Neural crest cell (in vitro differentiated cells): ENCODE measurements at places on chromosomes 5 and 9. TPM values are rescaled to one million over a fixed set of nuclear protein-coding genes. Genes with fewer than 3 reads are reported as not detected.

DNA sequence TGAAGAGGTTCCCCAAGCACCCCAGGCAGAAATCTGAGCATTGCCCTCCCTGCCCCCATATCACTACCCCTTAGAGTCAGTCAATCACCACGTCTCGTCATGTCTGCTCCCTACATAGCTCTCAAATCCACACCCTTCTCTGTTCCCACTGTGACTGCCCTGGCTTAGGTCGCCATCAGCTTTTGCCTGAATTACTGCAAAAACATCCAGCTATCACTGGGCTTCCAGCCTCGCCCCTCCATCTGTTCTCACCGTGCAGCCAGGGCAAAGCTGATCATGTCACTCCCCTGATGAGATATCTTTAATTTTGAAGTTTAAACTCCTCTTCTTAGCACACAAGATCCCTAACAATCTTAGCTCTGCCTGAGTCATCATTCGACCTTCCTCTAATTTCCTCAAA, 89.6 kb upstream of the TBC1D2 start:
- DNase-seq = no peak

GRCh38 chr5:180558232-180558631, 33.1 kb downstream of the SCGB3A1 start:
- no peak for DNase-seq

DNA sequence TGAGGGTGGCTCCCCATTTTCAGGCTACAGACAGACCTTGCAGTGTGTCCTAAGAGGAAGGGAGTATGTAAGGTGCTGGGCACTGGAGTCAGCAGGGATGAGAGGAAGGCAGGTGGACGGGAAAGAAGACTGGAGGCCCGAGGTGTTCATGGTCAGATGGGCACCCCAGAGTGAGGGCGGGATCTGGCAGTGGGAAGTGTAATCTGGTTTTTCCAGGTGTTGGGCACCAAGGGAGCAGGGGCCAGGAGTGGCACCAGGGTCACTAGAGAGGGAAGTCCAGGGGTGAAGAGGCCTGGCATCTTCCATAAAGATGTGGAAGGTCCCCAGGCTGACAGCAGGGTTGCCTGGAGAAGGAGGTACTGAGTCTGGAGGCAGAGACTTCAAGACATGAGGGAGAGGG, 29.7 kb downstream of the PITX1 start:
- no peak for DNase-seq

- DNase-seq = no peak
These were observed 137.5 kb downstream of the AP3B1 start for GRCh38 chr5:78157001-78157400.

DNA sequence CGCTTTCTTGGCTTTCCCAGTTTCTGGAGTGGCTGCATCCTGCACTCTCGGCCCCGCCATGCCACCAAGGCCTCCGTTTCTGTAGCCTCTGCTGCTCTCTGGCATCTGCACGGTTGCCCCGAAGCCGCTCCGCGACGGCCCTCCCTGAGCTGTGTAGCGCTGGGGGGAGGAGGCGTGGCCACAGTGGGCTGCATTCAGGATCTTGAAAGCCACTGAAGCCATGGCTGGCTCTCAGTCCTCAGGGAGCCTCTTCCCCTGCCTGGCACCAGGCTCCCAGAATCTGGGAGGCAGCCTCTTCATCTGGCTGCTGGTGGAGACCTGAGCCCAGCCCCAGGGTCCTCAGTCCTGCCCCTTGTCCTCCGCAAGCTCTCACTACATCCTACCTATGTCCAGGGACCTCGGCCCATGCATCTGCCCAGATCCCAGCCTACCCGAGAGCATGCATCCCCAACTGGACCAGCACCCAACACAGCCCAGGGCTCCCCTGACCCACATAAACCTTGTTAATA, 25.1 kb downstream of the PAEP start:
- DNase-seq = no peak

DNA sequence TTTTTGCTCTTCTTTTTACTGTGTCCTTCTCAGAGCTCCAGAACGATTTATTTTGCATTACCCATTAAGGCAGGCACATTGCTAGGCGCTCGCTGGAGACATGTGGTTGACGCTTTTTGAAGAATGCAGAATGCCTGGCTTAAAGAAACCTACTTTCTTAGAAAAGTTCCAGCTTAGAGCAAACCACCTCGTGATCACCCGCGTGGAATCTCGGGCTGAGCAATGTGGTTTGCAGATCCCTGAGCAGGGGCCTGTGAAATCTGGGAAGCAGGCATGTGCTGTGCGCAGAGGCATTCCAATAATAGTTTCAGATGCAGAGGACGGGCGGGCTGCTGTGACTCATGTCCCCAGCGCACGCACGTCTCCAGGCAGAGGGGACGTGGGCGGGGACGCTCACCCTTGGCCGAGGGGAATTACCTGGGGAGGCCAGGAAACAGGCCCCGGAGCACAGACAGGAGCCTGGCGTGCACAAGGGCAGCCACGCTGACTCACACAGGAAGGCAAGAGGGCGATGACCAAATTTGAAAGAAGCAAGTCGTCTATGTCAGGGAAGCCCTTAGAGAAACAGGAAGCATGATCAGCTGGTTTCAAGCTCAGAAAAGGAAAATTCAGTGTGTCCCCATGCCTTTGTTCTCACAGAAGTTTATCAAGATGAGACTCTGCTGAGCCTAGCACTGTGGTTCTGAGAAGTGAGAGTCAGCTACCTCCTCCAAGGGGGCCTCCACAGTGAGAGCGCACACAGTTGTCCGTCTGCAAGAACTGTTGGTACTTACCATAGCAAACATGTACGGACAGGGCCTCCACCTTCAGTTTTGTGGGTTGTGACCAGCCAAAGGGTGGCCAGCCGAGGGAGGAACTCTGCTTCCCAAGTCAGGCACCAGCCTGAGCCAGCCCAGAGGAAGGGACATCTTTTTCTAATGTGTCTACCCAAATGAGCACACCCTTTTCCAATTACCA, 218.6 kb downstream of the PIK3R1 start:
- no peak for DNase-seq

- DNase-seq = no peak
These were observed 62.2 kb downstream of the CFAP77 start for GRCh38 chr9:132472199-132472598.

- no peak for DNase-seq
These were observed 17.8 kb upstream of the SLC12A7 start for GRCh38 chr5:1129711-1130055.

CAMLG gene
- 43.4 and 43.8 TPM in 2 replicates for total RNA-seq

NMUR2 gene
- total RNA-seq = 0.23 TPM in 1 of 2 replicates, not detected in the other
